ENCODE measurements at places on chromosomes 12 and 14.

DNA sequence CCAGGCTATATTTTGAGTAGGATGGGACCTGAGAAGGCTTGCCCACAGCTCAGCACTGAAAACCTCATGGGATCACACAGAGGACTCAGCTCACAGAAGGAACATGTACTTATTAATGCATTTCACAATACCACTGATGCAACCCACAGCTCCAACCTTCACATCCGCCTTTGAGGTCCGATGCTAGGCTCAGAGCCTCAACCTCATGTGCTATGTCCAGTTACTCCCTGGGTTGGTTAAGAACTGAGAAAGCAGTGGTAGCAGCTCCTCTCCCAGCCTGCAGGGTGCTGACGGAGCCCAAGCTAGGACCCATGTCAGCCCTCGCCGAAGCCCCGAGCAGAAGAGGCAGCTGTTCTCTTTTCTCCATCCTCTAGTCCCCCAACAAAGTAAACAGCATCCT lies 52.9 kb downstream of the SPTB start:
- no peak for DNase-seq

GRCh38 chr12:130966443-130967030 lies 12.8 kb downstream of the ADGRD1 start:
- no peak for DNase-seq

- DNase-seq, result no peak
These were observed at the start of gene GALNT8 for GRCh38 chr12:4719821-4720636. Gene GALNT8 (plus strand): TSS chr12:4720400. CDS start chr12:4720678, 278 bp downstream.

DNA sequence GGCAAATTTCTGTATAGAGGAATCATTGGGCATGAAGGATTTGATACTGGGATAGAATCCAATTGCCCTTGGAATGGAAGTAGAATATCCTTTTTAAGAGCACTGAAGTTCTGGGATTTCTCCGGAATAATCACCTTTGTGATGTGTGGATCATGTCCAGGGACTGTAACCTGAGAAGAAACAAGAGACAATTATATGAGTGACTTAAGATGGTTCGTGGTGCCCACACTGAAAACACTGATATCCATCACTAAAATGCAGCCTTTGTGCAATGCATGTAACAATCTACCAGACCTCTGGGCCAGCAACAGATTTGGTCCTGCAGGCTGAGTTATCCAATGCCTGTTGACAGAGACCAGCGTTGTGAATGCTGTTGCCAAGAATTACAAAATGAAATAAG lies 48.5 kb downstream of the MDM2 start:
- no peak for DNase-seq

DNA sequence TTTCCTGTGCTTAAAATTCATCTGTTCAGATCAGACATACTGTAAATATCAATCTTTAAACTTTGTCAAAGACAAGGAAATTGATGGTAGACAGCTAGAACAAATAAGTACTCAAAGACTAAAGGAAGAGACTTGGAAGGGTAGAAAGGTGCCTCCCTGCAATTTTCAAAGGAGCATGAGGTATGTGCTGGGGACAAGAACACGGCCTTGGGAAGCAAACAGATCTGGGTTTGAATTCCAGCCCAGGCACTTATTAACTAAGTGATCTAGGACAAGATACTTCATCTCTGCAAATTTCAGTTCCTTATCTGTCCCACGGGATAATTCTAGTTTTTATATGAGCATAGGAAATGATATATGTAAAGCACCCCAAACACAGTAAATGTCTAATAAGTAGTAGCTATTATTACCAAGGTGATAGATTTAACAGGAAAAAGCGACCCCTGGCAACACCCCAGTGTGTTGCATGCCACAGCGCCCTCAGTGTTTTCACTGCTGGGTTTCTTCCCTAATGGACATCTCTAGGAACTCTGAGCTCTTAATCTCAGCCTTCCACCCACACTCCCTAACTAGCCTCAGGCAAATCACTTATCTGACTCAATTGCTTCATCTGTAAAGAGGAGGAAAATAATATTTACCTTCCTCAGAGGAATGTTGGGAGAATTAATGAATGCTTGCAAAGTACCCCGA lies 44.7 kb upstream of the BMP4 start:
- DNase-seq, result no peak

GRCh38 chr12:47855502-47855901 lies 35.8 kb upstream of the HDAC7 start:
- no peak for DNase-seq

DNA sequence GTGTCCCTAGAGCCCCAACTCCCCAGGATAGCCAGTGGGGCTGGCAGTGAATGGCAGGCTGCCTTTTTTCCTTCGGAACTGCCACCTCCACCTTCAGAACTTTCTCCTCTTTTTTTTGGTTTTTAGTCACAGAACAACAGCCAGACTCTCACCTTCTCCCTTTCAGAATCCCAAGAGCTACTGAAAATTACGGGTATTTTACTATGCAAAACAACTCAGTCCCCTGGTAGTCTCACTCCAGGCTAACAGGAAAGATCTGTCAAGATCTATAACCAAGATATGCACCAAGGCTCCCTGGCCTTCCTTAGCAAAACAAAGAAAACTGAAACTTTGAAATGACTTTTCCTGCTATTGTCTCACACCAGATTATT lies 12.5 kb downstream of the PLEKHG6 start:
- no peak for DNase-seq

DNA sequence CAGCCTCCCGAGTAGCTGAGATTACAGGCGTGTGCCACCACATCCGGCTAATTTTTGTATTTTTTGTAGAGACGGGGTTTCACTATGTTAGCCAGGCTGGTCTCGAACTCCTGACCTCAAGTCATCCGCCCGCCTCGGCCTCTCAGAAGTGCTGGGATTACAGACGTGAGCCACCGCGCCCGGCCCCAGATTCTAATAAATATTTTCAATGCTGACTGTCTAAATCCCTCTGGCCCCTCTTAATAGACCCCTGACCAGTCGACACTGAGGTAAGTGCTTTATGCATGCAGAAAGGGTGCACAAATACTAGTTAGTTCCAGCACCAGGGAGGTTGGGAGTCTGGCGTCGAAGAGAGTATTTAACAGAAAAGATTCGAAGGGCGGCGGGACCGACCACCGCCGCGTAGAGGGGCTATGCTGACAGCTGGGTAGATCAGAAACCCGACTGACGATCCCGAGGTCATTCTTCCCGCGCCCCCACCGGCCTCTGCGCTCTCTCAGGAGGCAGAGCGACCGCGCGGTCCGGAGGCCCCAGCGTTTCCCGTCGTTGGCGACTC lies 1.1 kb upstream of the SPATS2 start:
- DNase-seq, result no peak

DNA sequence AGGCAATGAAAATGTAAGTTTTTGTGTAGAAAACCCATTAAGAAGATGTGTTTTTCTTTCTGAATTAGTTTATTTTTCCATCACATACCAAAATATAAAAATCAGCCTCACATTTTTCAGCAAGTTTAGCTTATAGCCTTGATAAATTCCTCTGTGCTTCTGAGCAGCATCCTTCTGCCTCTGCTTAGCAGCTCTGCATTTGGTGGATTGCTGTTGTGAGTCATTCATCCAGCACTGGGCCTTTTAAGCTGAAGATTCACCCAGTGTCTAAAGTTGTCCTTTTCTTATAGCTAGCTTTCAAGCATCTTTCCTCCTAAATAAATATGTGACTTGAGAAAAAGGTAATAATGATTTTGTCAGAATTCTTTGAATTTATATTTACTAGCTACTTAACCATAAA lies 206.1 kb downstream of the PCNX1 start:
- DNase-seq, result peak; percentile 89

DNA sequence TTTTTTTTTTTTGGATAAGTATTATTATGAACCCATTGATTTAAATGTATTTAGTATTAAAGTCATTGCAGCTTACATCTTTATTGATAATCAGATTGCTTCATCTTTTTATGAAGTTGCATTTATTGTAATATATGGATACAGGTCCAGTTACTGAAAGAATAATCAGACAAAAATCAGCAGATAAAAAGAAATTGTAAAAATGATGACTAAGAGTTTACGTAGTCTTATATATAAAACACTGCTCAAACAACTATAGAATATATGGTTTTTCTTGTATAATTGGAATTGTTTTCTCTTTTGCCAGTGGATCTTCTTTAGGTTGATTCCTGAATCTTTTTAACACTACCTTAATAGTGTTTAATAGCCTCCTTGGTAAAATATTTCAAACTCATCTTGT lies 378.3 kb downstream of the DUSP6 start:
- DNase-seq, result no peak

DNA sequence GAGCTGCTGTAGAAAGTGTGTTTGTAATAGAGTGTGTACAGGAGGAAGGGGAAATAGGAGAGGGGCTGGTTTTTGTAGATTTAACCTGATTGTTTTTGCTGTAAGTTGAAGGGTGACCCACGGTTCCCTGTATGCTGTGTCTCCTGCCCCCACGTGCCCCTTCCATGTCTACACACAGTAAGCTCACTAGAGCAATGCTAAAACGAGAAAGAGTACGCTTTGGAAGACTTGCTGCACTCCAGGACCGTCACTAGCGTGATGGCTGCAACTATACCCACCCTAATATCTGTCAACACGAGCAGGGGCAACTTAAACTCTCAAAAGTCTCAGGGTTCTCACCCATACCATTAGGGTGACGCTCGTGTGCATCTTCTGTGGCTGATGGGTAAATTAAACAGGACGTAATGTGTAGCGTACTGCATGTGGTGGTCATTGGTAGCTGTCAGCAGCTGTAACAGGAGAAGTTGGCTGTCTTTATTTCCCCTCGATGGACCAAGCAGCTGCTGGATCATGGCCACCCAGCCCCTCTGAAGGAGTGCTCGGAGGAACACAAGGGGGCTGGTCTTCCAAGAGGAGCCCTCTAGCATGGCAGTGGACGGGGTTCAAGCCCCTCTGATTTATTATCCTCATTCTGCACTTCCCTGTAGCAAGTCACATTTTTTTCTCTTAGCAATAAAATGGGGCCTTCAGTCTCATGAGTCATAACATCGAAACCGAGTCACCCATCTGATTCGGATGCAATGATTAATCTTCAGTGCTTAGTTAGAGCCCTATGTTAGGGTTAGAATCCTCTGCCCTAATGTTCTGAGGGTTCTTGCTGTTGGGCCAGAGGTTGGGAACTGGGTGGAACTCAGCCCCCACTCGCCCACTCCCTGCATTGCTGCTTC lies 14.0 kb downstream of the CCND2 start:
- no peak for DNase-seq

GRCh38 chr12:98750511-98750910 lies 105.4 kb downstream of the APAF1 start:
- DNase-seq, result peak; percentile 13

DNA sequence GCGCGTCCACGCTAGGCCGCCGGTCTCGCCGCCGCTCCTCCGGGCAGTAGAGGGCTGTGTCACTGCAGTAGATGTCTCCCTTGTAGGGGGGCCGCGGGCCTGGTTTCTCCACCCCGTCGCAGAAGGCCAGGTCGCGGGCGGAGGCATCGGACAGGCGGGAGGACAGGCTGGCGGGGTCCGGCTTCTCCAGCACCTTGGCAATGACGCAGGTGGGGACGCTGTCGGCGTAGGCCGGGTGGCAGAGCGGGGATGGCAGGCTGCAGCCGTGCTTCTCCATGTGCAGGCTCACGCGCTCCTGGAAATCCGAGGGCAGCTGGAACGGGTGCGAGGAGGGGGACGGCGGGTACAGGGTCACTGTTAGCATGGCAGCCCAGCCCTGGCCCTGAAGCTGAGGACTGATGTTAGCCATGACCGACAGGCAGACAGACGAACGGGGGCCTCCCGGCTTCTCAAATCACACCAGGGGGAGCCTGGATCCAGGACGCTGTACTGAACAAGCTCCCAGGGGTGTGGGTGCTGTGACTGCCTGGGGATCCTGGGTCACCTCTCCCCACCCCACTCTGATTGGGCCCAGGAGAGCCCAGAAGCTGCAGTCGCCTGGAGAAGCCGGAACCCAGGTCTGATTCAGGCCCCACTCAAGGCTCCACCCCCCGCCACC lies 48.1 kb downstream of the BEGAIN start:
- DNase-seq, result no peak

GRCh38 chr14:73785336-73785833 lies 66.2 kb upstream of the PTGR2 start:
- DNase-seq, result peak; percentile 93

DNA sequence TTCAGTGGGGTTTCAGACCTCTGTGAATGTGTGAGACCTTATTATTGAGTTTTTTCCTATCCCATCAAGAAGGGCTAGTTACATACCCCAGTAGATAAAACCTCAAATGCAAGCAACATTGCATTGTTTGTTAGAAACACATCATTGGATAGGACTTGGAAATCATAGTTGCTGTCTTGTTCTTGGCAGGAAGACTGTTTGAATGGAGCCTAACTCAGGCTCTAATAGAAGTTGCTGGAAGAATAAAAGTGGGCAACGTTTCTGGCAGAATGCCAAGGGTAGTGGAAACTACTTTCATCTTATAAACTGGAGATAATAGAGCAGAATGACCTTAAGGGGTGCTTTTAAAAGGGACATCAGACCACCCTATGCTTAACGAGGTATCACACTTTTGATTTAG lies 9.9 kb upstream of the PTHLH start:
- no peak for DNase-seq

DNA sequence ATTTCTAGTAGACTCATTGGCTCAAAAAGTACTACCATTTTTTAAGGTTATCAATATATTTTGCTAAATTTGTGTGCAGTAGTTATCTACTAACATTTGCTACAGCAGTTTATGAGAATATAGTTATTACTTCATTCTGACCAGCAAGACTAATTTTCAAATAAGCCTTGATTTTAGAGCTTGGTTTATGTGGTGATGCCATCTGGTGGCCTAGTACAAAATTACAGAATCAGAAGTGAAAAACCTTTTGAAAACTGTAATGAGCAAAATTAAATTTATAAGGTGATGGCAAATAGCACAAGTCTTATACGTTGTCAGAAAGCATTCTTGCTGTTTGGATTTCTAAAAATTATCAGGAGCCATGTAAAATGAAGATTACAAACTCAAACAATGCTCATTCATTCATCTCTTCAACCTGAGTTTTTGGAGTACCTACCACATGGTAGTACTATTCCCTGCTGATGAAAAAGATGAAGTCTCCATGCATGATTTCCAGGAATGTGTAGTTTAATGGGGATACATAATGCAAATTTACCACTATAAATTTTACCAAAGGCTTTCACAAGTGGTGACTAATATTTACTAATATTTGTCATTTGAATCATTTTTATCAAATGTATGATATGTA lies 51.0 kb downstream of the MAGOHB start:
- DNase-seq, result peak; percentile 54

GRCh38 chr14:93094121-93094918 lies 21.4 kb downstream of the ITPK1 start:
- DNase-seq, result no peak

DNA sequence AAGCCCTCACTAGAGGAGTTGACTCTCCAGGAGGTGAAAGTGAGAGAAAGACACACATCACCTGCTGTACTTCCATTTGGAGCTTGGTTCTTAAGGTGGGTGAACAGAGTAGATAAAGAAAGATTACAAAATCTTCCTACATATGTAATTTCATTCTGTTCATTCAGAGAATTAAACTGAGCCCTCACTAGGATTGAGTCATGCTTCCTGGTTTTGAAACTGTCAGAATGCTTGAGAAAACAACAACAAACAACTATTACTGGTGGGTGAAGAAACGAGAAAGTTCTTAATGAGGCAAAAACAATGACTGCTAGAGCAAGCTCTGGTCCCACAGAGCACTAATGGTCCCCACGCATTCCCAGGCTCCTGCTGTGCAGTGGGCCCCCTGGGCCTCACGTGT lies 841.7 kb downstream of the VRK1 start:
- DNase-seq, result no peak

- DNase-seq, result no peak
These were observed 123.8 kb upstream of the RTL1 start for GRCh38 chr14:101027291-101027690.

Data from IMR-90 (cell line).